ENCODE measurements at places on chromosomes 16 and 17.

DNA sequence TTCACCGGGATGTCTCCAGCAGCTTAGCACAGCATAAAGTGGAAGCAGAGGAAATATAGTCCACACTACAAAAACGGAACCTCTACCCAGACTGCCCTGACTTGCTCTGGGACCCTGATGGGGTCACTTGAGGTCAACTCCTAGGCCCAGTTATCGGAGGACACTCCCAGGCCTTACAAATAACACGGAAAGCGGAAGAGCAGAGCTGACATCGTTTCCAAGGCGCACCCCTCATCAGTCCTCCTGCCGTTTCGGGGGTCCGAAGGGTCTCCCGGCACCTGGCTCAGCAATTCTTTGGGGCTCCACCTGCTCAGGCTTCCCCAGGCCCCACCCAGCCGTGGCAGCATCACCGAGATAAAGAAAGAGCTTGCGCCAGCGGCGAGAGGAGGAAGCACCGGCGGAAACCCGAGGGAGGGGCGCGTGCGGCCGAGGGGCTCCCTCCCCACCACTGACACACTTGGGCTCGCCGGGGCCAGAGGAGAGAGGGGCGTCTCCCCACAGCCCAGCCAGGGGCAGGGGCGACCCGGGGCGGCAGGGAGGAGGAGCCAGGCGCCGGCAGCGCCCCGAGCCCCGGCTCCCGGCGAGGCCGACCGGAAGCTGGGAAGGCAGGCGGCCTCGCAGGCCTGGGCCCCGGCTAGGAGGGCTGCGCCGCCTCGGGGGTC is 727 bp downstream of the CORO7 start:
- DNase-seq = no peak

DNA sequence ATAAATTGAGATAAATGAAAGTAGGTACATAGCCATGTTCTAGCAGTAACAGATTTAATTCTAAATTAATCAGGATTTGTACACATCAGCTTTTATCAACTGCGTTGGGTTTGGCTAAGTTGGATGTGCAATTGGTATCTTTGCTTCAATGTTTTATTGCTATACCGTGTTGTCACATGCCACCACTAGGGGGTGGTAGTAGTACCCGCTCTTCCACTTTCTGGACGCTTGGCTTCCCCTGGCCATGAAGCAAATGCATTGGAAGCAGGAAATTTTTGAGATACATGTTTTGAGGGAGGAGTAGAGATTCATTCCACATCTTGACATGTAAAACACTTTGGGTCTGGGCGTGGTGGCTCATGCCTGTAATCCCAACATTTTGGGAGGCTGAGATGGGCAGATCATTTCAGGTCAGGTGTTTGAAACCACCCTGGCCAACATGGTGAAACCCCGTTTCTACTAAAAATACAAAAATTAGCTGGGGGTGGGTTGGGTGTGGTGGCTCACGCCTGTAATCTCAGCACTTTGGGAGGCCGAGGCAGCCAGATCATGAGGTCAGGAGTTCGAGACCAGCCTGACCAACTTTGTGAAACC is 58.6 kb downstream of the EMP2 start:
- no peak for DNase-seq

GRCh38 chr16:79213214-79213613 is 387.3 kb downstream of the MAF start:
- no peak for DNase-seq

- no peak for DNase-seq
These were observed 24.0 kb upstream of the SREBF1 start for GRCh38 chr17:17860766-17861107.

DNA sequence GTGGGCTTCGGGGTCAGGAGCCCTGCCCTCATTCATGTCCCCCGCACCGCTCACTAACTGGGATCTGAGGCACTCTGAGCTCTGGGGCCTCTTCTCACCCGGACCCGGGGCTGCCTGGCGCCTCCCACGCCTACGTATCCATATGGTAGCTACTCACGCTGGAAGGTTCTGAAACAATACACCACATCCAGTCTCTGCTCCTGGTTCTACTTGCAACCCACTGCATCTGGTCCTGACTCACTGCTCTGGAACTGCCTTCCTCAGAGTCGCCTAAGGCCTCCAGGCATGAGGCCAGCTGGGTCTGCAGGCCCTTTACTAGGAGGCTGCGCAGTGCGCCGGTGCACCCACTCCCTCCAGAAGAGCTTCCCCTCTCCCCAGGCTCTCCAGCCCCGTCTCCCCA is 18.1 kb downstream of the USP36 start:
- no peak for DNase-seq

DNA sequence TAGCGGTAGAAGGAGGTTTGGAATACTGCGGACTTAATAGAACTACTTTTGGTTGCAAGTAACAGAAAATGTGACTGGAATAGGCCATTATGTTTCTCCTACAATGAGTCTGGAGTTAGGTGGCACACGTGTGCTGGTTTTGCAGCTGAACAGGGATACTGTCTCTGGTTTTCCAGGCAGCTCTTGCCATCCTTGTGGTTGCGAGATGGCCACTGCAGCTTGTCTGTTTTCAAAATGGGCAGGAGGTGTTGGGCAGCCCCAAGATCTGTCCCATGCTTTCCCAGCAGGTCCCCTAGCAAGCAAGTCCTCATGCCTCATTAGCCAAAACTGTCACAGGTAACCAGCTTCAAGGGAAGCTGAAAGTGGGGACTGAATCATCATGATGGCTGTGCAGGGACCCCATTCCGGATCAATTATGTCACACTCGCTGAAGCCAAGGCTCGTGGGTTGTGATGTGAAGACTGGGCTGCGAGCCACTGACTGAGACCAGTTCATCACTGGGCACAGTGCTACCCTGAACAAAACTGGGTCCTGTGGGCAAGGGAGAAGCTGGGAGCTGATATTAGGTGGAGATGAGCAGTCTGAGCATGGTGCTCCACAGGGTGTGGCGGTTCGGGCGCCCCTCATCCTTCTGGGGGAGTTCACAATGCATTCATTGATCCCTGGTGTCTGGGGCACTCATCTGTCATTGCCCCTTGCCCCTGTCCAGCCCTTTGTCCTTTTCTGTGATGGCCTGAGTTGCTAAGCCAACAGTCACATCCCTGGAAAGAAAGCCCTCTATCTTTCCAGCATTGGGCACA is 82.1 kb downstream of the KSR1 start:
- no peak for DNase-seq

- no peak for DNase-seq
These were observed 26.7 kb upstream of the MRC2 start for GRCh38 chr17:62600805-62601204.

GRCh38 chr17:62098623-62099231 is 33.6 kb upstream of the MED13 start:
- DNase-seq = no peak

DNA sequence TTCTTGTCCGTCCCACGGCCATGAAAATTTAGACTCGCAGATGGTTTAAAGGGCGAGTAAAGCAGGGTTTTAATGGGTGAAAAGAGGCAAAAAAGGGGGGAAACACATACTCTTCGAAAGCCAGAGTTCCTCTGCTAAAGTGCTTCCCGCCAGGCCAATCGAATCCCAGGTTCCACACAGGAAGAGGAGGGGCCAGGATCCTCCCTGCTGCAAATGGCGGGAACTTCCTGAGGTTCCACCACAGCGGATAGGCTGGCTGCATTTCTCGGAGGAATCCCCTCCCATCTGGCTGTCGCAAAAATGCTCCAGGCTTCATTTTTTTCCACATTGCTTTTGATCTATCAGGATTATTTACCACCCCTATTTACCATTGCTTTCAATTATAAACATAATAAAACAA is 670.1 kb upstream of the CA10 start:
- DNase-seq = no peak

DNA sequence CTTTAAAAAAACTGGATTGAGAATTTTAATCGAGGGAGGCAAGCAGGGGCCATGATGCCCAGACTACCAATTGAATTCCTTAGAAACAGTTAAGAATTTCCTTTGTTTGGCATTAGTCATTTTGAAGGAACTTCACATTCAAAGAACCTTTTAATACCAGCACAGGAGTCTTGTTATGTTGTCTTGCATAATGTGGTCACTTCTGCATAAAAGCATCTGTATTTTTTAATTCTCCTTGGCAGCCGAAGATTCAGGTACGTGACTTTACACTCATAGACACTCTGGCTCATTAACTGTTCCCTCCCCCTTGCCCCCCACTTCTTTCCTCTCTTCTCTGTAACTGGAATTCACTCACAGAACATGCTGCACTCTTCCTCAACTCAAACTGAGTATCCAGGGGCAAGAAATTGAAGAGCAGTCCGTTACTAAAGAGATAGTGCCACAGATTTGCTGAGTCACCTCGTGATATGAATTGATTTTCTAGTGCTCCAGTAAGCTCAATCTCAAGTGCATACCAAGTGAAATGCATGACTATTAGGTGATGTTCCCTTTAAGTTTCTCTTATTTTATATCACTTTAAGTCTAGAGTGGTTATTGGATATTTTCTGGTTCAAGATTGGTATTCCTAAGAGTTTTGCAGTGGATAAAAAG is 572.2 kb upstream of the SOX9 start:
- DNase-seq = no peak

GRCh38 chr16:10731790-10732189 is 11.9 kb upstream of the NUBP1 start:
- no peak for DNase-seq

GRCh38 chr16:61042737-61043136 is 993.5 kb downstream of the CDH8 start:
- no peak for DNase-seq

DNA sequence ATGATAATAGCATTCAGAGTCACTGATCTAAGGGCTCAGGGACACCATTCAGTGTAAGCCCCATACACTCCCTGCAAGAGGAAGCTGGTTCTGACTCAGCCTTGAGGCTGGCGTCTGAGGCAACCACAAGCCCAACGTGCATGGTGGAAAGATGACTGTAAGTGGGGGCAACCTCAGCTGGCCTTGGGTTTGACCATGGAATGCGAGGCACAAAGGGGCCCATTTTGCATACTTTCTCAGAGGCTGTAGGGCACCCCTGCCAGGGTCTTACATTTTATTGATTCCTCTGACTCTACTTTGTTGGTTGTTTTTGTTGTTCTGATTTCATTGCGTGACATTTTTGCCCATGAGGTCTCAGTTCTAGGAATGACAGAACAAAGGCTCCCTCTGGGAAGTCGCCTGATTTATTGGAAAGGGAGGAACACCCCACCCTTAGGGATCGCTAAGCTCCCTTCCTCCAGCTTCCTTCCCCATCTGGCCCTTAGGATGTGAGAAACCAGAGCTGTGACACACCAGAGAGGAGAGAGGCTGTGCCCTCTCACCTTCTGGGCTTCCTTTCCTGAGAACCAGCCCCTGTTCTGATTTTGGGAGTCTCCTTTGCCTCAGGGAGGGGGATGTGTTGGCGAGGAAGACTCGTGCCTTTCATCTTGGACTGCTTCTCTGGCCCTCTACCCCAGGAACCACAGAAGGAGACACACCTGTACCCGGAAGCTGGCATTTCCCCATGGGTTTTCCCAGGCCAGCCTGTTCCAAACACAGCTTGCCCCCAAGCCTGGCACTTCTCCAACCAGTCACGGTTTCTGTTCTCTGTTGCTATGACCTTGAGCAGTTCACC is 5.6 kb upstream of the CIITA start:
- DNase-seq = no peak

- no peak for DNase-seq
These were observed 28.5 kb downstream of the STAT5B start for GRCh38 chr17:42247734-42248133.

- no peak for DNase-seq
These were observed 27.0 kb downstream of the RNF135 start for GRCh38 chr17:30997842-30998241.

All from stimulated activated CD8-positive, alpha-beta memory T cell treated with anti-CD3 and anti-CD28 coated beads, Interleukin-7, amount 100 ng/mL, for 1 hour (primary cell).